ENCODE measurements at places on chromosomes 11 and 22. TPM values are rescaled to one million over a fixed set of nuclear protein-coding genes. Genes with fewer than 3 reads are reported as not detected.

GRCh38 chr11:1639666-1640065 lies 10.1 kb downstream of the KRTAP5-5 start:
- DNase-seq = no peak

TENM4 gene
- total RNA-seq = not detected

DNA sequence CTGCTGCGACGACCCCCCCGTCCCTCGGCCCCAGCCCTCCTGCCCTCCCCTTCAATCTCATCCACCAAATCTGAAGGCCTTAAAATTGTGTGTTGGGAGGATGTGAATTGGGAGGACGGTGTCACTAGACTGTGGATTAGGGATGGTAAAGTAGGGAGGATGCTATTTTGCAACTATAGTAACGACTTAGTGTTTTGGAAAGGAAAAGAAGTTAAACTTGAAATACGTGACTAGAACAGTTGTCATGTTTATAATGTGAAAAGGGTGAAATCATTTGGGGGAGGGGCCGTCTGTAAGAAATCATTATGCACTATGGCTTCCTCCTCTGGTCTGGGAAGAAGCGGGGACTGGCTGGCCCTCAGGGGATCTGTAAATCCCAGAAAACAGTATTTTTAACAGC lies 43.4 kb upstream of the NNMT start:
- no peak for DNase-seq

SERPIND1 gene
- not detected for total RNA-seq

DNA sequence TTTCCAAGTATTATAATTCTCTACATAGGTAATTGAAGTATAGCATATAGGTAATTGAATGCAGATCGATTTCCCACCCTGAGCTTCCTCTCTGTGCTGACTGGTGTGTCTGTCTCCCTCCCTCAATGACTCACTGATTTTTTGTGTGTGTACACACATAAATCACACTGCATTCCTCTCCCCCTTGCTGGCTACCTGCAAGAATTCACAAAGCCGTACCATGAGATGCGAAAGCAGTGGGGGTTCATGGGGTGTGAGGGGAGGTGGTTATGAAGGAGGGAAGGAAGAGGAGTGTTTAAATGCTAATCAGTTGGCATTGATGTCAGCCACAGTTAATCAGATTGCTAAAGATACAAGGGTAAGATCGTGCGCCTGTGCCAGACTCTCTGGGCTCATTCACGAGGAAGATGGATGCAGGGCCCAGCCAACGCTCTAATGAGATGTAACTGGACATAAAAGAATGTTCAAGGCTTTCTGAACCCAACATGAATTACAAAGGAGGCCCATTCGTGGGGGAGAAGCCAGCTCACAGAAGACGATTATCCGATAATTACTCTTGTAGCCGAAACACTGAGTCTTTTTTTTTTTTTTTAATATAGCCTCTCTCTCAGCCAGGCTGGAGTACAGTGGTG lies 107.4 kb downstream of the SEZ6L start:
- no peak for DNase-seq

GRCh38 chr22:27844256-27844655 lies 42.7 kb upstream of the MN1 start:
- DNase-seq = no peak

- DNase-seq = peak; percentile 62
These were observed 43.4 kb upstream of the PRDM11 start for GRCh38 chr11:45102810-45103621.

- no peak for DNase-seq
These were observed 31.6 kb downstream of the NECTIN1 start for GRCh38 chr11:119697445-119697844.

GRCh38 chr11:512761-513595 lies 5.9 kb upstream of the RNH1 start:
- no peak for DNase-seq

GRCh38 chr22:45103756-45104155 lies 60.0 kb upstream of the NUP50 start:
- no peak for DNase-seq

CBX7 gene
- total RNA-seq = 16.0 TPM

GRCh38 chr22:43015677-43016042 lies 711 bp upstream of the PACSIN2 start:
- no peak for DNase-seq

GRCh38 chr22:32661737-32662586 lies 139.5 kb upstream of the TIMP3 start:
- no peak for DNase-seq

GRCh38 chr11:126732981-126733380 lies 267.6 kb downstream of the KIRREL3 start:
- DNase-seq = no peak

GRCh38 chr22:46036558-46037408 lies 59.8 kb upstream of the WNT7B start:
- DNase-seq = peak; percentile 75

DNA sequence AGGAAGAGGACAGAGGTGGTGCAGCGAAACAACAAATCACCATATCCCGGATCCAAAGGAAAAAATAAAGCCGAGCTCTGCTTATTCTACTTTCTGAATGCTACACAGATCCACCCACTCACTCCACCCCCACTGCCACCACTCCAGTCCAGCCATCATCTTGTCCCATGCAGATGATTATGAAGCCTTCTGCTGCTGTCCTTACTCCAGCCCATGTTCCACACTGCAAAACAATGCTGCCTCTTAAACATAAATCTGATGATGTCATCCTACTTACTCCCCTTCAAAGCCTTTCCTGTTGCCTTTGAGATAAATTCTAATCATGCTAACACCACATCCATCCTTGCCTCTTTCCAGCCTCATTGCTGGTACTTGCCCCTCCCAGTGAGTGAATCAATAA lies 6.5 kb upstream of the DRD2 start:
- no peak for DNase-seq

DNA sequence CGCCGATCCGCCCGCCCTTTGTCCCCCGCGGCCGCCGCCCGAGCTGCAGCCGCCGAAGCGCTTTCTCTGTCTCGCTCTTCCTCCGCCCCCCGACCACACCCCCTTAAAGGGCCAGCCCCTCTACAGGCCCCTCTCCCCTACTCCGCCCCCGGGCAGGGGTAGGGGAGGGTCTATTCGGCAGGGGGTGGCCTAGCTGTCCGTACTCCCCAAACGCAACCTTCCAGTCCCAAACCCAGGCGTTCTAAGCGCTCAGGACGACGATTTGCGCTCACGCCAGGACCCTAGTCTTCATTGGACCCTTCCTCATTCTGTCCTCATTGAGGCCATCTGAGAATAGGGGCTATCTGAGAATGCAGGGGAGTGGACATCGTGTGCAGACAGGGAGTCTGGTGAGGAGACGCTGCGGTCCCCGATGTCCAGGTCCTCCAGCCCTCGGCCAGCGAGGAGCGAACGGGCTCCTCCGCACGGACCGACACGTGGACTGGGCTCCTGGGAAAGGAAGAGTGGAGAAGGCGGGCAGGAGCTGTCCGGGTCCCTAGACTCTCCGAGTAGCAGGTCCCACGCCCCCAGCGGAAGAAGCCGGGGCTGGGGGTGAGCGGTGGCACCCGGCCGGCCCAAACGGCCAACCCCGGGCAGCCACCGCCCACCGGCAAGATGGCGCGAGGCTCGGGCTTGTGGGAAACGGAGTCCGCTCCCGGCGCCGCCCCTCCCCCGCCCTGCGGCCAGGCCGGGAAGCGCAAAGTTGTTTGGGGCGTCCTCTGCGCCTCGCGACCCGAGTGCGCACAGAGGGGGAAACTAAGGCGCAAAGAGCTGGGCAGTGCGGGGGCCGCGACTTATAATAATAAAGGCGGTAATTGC lies at the start of gene PPP1R14B:
PPP1R14B (minus strand) TSS at position 73 of the 858 bp plus-strand sequence. CDS start 270 bp downstream, outside the sequence.
- DNase-seq = peak; percentile 82

DNA sequence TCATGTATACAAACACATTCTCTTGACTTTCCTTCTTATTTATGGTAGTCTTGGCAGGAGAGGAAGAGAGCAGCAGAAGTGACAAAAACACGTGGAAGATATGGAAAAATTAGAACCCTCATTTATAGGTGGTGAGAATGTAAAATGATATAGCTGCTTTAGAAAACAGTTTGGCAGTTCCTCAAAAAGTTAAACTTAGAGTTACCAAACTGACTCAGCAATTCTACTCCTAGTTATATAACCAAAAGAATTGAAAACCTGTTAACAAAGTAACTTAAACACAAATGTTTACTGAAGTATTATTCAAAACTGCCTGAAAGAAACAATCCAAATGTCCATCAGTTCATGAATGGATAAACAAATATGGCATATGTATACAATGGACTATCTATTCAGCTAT lies 16.8 kb downstream of the NUCB2 start:
- no peak for DNase-seq
